ENCODE measurements at places on chromosomes 13 and 19. TPM values are rescaled to one million over a fixed set of nuclear protein-coding genes. Genes with fewer than 3 reads are reported as not detected.

The SCEL gene
- total RNA-seq, result not detected

The TLE5 gene
- total RNA-seq, result 846 TPM

The LRRC63 gene
- total RNA-seq, result 0.17 TPM

The RFPL4AL1 gene
- total RNA-seq, result not detected

DNA sequence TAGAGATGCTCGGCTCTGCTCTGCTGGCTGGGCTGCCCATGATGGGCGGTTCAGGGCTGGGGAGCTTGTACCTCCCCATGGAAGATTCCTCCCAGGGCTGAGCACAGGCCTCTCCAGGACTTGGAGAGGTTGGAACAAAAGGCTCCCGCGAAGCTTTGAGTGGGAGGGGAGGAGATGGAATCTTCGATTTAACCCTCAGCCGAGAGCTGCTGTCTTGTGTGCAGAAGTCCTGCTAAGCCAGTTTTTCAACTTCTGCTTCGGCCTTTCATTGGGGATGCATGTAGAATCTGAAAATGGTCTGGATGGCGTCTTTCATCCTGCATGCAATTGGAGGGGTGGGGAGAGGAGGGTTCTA is 163.3 kb downstream of the KDM4B start:
- DNase-seq, result no peak

DNA sequence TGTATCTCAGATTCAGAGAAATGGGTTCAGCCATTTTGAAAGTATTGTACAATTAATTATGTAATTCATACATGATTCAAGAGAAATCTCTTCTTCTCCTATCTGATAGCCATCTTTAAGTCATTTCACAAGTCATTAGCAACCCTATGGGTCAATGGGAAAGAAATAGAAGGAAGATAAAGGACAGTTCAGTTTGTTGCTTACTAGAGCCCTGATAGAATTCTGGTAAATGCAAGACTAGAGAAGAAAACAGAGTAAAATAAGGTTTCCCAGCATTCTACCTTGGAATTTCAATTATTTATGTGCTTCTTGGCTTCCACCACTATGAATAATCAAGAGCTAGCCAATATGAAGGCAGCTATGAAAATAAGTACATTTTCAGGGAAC is 117.7 kb downstream of the LHFPL6 start:
- DNase-seq, result no peak

DNA sequence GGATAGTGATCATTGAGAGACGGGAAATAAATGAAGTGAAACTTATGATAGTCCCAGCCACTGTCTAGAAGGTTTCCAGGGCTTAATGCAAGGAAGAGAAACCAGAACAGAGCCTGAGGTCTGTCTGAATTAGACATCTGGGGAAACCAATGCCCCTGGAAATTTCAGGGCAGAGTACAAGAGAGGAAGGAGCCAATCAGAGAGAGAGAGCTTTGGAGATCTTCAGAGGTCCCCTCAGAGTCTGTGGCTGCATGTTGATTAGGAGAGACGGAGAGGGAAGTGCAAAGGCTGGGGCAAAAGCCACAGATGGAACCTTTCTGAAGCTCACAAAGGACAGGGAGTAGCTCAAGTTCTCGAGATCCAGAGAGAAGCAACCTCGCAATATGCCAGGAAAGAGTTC is 378.0 kb downstream of the DNAJC15 start:
- no peak for DNase-seq

DNA sequence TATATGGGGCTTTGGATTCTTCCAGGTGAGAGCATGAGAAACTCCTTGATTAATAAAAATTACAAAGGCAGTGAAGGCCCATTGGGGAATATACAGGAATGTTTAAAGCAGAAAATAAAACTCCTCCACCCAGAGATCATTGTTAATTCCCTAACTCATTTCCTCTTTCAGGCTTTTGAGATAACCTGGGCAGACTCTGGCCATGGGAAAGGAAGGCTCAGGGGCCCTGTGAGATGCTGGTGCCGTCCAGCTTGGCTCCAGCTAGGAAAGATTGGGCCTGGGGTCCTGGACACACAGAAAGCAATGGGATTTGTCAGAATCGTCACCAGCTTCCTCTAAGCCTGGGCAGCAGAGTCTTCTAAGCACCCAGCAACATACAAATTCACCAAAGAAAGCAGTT is 36.8 kb upstream of the SPATA13 start:
- DNase-seq, result no peak

DNA sequence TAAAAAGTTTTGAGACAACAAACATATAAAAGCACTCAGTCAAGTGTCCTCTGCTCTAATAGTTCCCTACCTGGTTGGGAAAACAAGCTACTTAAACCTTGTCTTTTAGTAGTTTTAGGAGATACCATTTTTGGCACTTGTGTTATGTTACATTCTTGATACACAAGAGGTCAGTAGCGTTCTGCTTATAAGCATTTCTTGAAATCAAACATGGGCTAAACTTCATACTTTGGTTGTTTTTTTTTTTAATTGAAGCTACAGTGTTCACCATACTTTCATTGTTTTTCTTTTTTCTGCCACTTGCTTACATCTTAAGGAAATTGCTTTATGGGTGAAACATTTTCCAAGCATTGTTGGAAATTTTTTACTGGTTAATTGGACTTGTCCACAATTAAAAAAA is 12.9 kb downstream of the NHLRC3 start:
- DNase-seq, result no peak

- no peak for DNase-seq
Observed at GRCh38 chr19:30446850-30447552, 74.8 kb downstream of the ZNF536 start.
